ENCODE measurements at places on chromosomes 7 and 10. TPM values are rescaled to one million over a fixed set of nuclear protein-coding genes. Genes with fewer than 3 reads are reported as not detected.

IMMP2L gene
- polyA plus RNA-seq: 41.1 TPM

IQUB gene
- polyA plus RNA-seq: 6.7 TPM

- no peak for DNase-seq
Measured at GRCh38 chr10:61890430-61890829, 11.1 kb upstream of the ARID5B start.

GRCh38 chr7:33107136-33108066 lies 1.8 kb downstream of the RP9 start:
- DNase-seq: no peak

GRCh38 chr7:11478426-11478825 lies 353.6 kb downstream of the THSD7A start:
- DNase-seq: no peak

DNA sequence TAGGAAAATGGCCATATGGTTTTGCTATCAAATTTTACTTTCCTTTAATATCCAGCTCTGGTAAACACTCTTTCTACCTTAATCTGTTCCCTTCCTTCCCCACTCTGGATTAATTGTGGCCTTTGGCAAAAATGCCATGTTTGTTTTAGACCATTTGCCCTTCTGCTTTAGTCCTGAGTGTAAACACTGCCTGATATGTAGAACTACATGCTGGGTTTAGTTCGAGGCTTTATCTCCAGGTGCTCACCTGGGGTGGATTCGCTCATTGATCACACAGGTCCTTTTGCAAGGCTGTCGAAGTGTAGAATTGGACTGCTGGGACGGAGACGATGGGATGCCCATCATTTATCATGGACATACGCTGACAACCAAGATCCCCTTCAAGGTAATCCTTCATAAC lies 94.1 kb downstream of the NOC3L start:
- no peak for DNase-seq

DNA sequence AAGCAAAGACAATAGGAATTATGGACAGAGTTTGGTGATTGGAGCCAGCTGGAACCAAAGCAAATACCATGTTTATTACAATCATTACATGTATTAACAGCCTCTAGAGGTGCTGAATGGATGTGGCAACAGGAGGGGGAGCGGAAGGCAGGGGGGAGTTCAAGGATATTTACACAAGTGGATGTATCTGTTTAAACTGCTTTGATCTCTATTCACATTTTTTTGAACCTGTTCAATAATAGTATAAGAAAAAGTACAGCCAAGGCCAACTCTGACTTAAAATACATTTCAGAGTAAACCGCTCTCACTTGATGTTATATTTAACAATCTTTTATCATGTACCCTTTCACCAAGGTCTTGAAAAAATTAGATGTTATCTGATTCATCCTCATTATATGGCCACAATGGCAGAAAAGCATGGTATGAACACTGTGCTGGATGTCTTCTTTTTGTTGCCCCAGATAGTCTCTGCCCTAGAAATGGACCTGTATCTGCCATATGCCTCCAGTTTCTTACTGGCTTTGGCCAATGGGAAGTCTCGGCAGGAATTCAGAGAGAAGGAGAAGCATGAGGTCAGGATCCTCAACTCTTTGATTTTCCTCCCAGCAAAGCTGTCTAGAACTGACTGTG lies 88.2 kb upstream of the FAM133B start:
- DNase-seq: no peak
